ENCODE measurements at places on chromosomes 2 and 18. TPM values are rescaled to one million over a fixed set of nuclear protein-coding genes. Genes with fewer than 3 reads are reported as not detected.

Gene CRYBA2
- total RNA-seq, result not detected

Gene LAMA1
- 1.1 TPM for total RNA-seq

Gene SP9
- total RNA-seq, result not detected

Gene UGT1A8
- not detected for total RNA-seq

Gene CCDC148
- 0.20 TPM for total RNA-seq

Gene SERPINB12
- not detected for total RNA-seq

Gene UBR3
- total RNA-seq, result 93.6 TPM

Gene UBE2E3
- 57.3 TPM for total RNA-seq

Gene DPP10
- not detected for total RNA-seq

Gene GAREM1
- total RNA-seq, result 19.3 TPM

Gene TMEM169
- total RNA-seq, result 0.26 TPM

DNA sequence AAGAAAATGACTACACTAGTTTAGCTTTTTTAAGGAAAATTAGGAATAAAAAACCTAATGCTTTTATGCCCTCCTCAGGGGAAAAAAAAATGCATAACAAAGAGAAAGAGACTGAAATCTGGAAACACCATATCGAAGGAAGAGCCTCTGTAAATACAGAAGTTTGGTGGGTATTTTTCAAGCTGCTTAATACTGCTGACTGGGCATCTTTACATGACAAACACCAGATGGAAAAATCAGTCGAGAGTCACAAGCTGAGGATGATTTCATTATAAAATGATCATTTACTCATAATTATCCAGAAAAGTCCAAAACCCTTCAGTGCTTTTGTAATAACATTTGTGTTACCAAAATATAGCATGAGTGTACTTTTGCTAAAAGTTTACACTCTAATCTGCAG lies 1600.7 kb upstream of the ACVR2A start:
- DNase-seq, result no peak

DNA sequence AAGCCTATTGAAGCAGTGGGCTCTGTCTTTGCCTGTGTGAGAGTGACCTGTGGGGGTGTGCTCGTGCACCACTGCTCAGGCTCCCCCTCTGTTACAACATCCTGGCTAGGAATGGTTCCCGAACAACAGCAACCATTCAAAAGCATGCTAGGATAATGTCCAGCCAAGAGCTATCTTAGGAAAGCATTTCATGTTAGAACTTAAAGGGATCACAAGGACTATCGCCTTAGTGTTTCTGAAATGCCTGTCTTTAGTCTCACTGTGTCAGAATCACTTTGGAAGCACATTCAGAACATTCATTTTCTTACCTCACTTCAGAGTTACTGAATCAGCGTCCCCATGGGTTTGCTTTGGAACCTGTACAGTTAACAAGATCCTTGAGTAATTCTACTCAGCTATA lies 134.9 kb upstream of the DSEL start:
- DNase-seq, result no peak

- no peak for DNase-seq
These were observed 264.2 kb downstream of the LNPK start for GRCh38 chr2:175737722-175738361.

DNA sequence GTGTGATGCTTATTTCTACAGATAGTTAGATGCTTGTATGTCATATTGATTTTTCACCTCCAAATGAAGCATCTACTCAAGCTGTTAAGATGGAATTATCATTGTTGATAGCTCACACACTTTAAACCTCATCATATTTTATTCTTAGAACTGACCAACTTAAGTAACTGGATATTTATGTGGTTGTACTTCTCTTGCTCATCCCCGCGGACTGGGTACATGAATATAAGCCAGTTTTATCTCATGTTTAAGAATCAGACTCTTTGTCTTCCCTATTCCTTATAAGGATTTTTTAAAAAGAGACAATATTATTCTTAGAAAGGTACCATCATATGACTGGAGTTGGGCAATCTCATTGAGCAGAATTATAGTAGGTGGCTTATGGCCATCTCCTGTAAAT lies 358.7 kb downstream of the DSC3 start:
- DNase-seq, result no peak

DNA sequence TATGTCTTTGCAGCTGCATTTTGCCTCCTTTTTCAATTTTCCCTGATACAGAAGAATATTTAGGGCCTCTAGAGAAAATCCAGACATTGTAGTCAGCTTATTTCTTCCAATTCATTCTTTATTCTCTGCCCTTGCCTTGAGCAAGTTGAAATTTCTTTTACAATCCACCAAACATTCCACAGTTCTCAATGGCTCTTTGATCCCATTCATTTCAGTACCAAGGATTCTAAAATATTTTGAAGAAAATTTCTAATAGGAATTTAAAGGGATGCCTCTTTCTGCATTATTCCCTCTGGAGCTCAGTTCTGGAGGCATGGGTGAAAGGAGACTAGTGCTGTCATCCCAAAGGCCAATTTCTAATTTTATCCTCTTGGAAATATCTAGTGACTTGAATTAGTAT lies 61.2 kb downstream of the COL5A2 start:
- DNase-seq, result no peak

GRCh38 chr18:54181856-54182602 lies 42.4 kb downstream of the MBD2 start:
- DNase-seq, result no peak

GRCh38 chr2:235852526-235852920 lies 315.7 kb downstream of the GBX2 start:
- DNase-seq, result no peak

- DNase-seq, result no peak
These were observed 1484.3 kb upstream of the PIK3C3 start for GRCh38 chr18:40470723-40471122.

- DNase-seq, result no peak
These were observed 125.0 kb downstream of the NFATC1 start for GRCh38 chr18:79520478-79521390.

DNA sequence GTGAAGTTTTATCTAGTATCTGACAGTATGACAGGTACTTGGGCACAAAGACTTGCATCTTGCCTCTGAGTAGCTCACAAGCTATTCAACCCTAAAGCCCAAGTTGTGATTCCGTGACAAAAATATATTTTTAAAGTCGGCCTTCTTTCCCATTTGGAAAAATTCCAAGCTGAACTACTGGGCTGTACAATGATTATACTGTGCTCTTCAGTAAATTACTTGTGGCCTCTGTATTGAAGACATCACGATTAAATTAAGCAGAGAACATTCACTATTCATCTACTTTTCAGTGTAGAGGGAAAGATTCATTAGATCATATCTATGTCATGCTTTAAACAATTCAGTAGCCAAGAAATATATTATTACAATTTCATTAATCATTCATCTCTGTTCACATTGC lies 282.2 kb downstream of the CDH2 start:
- DNase-seq, result no peak

DNA sequence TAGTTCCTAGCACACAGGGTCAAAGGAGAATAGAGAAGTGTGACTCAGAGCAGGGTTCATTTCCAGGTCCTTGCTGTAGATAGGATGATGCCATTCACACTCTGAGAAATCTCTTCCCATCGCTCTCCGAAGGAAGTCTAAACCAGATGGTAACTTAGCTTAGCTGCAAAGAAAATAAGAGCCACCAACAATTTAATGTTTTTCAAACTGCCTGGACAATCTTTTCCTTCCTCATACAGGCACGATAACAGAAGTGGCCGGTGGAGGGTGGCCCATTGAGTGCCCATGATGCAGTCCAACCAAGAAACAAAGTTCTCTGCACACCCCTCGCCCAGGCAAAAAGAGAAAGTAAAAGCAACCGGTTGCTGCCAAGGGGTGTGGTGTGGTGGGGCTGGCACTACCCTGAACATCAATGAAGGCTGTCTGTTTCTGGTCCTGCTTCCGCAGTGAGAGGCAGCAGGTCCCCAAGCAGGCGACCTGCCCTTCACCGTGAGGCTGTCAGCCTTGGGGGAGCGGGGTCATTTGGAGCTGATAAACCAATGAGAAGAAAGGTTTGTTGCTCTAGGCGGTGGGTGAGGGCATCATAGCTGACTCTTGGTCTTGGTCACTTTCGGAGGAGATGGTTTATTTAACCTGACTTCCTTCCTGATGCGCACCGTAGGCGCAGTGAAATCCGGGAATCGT lies 105.6 kb upstream of the CD302 start:
- no peak for DNase-seq

- DNase-seq, result peak; percentile 86
These were observed 38.8 kb downstream of the BMP10 start for GRCh38 chr2:68832233-68832869.

DNA sequence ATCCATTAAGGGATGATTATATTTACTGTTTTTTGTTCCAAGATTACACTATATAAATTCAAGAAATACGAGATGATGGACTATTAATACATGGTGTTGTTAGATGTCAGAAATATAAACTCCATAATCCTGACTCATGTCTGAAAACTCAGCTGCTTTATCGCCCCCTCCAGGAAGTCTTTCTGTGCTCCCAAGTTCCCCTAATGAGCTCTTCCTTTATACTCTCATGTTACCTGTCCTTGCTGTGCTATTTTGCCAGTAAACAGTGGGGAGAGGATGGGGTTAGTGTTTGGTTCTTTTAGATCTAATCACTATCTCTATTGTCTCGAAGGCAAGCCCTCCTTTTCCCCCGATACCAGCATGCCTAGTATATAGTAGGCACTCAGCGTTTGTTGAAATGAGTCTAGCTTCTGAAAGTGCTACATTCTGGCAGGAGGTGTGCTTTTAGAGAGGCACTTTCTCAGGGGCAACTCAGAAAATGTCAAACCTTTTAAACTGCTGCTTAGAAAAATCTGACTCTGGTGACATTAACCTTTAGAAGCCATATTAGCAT lies 21.4 kb upstream of the BARD1 start:
- no peak for DNase-seq

- DNase-seq, result no peak
These were observed 10.6 kb downstream of the MGAT4A start for GRCh38 chr2:98720286-98720685.

DNA sequence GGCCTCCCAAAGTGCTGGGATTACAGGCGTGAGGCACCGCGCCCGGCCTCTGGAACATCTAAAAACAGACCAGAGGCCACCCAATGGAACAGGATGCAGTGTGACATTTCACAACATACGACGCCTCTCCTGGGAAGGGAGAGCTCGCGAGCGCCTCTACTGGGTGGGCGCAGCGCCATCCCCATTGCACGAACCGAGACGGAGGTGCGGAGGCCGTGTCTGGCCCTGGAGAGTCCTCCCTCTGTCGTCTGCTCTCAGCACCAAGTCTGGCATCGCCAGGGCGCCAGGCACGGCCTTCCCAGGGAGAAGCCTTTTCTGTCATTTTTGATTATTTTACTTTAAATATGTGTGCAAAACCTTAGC lies 9.4 kb upstream of the GBX2 start:
- no peak for DNase-seq

DNA sequence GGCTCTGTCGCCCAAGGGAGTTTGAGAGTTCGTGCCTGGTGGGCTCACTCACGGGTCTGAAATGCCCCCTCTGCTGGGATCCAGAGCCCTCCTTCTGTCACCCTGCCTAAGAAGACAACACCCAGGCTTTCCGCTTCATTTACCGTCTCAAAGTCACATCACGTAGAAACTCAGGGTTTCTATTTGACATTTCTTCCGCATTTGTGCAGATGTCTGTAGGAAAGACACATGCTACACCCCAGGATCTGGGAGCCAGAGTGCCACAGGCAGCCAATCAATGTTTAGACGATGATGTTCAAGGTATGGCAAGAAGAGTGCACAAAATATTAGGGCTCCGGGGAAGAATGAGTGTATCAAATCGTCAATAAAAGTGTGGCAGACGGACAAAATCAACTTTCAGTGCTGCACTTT lies 24.4 kb upstream of the ACKR3 start:
- DNase-seq, result no peak

DNA sequence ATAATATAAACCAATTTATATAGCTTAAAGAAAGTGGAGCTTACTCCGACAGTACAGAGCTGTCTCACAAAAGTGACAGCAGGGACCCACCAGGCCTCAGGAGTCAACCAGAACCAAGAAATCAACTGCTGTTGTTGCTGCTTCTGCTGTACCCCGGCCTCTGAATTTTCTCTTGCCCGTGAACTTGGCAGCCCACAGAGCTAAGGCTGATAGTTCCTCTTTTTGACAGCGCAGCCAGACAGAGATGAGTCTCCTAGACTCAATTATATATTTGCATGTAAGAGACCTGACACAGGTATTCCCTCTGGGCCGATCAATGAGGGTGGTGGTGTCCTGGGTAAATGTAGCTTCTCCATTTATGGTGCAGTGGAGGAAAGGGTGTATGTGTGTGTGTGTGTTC lies 109.4 kb downstream of the KCTD1 start:
- no peak for DNase-seq

- DNase-seq, result no peak
These were observed 47.4 kb upstream of the RMDN2 start for GRCh38 chr2:37877457-37878315.

- DNase-seq, result no peak
These were observed 79.9 kb upstream of the NDUFV2 start for GRCh38 chr18:9022397-9023155.

DNA sequence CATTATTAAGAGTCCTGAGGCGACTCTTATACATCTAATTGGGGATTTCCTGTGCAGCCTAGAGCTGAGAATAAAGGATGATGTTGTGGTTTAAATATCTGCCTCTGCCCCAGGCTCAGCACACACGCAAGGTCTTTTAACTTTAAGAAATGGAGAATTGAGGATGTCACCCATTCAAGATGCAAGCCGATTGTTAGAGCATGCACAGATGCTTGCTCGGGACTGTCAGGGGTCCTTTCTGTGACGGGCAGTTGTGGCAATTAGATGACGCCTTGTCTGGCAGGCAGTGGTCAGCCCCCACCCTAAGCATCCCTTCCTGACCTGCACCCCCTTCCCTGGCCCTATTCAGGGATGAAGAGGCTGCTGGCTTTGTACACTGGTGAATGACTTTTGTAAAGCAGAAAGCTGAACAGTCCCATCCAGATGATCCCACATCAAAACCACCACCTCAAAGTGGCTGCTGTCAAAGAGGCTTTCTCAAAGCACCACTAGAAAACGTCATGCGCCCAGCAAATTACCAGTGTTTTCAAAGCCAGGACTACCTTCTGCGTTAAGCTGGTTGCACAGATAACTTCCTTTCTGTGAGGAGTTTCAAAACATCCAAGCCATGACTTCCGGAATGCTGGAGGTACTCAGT lies 23.7 kb downstream of the FAM178B start:
- no peak for DNase-seq

GRCh38 chr2:8462280-8462679 lies 219.6 kb upstream of the ID2 start:
- no peak for DNase-seq

DNA sequence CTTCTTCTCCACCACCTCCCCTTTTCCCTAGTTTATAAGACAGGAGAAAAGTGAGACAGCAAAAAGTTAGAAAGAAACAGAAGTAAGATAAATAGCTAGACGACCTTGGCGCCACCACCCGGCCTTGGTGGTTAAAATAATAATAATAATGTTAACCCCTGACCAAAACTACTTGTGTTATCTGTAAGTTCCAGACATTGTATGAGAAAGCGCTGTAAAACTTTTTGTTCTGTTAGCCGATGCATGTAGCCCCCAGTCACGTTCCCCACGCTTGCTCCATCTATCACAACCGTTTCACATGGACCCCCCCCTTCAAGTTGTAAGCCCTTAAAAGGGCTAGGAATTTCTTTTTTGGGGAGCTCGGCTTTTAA lies 1.5 kb upstream of the BUB1 start:
- DNase-seq, result no peak
